Stimulated activated naive CD8-positive, alpha-beta T cell treated with anti-CD3 and anti-CD28 coated beads, Interleukin-15, Interleukin-2, amounts not matched to agents 100 U/mL and 50 U/mL, for 24 hours (primary cell): ENCODE measurements at places on chromosomes 5 and 9.

DNA sequence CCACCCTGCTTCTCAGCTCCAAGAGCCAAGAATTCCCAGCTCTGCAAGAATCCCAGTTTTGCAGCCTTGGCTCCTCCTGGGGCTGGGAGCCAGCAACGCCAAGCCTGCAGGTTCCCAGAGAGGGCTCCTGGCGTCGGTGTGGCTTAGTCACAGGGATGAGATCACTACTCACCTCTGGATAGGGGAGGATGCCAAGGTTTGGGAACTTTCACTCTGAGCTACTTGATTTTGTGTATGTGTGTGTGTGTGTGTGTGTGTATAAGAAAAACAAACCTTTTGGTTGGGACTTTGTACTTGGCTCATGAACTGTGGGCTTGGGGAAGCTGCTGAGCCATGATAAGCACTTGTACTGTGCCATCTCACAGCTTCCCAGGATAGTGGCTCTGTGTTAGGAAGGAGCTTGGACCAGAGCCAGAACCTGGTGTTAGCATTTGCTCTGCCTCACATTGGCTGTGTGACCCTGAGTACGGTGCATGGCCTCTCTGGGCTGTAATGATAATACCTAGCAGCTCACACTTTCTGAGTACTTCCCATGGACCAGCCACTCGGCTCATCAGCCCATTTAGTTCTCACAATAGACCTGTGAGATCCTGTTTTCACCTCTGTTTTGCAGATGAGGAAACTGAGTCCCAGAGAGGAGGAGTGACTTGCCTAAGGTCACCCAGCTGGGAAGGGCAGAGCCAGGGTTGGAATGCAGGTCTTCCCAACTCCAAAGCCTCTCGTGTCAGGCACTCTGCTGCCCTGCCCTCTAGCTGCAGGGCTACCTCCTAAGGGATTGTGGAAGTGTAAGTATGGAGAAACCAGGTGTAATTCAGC lies 41.4 kb upstream of the DAB2IP start:
- no peak for DNase-seq

DNA sequence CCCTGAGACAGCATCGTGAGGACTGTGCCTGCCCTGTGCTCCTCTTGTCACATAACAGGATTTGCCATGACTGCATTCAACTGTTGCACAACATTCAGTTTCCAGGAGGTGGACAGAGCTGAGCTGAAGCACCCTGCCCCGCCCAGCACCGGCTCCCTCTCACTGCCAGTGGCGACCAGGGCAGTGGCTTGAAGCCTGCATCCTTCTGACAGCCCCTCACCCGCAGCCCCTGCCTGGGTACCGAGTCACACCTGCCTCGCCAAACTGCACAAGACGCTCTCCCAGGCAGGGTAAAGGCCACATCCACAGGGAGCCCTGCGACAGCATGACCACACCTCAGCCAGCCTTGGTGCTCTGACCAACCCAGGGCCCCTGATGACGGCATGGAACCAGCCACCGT lies 59.9 kb upstream of the ZNF354A start:
- no peak for DNase-seq

- no peak for DNase-seq
Measured at GRCh38 chr5:8842971-8843551, 702.8 kb downstream of the SEMA5A start.

DNA sequence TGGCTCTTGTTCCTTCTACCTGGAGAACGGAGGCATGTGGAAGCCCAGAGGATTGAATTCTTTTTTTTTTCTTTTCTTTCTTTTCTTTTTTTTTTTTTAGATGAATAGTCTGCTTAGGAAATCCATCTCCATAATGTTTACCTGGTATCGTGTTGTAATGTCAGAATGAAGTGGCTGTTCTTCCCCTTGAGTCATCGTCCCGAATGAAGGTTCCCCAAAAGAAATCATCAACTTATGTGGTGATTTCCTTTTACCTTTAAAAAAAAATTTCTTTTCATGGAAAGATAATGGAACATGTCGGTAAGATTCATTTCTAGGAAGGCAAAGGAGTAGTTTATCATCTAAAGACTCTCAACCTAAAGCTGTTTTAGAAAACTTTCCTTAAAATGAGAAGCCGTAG lies 59.7 kb downstream of the DOCK8 start:
- DNase-seq = no peak

- no peak for DNase-seq
Measured at GRCh38 chr5:52783226-52783959, 4.3 kb upstream of the ITGA1 start.

- DNase-seq = no peak
Measured at GRCh38 chr9:33742519-33742918, 52.8 kb upstream of the PRSS3 start.
